ENCODE measurements at places on chromosomes 5 and 9. TPM values are rescaled to one million over a fixed set of nuclear protein-coding genes. Genes with fewer than 3 reads are reported as not detected.

- DNase-seq = peak; percentile 14
These were observed 518.2 kb downstream of the TLR4 start for GRCh38 chr9:118222375-118222774.

DNA sequence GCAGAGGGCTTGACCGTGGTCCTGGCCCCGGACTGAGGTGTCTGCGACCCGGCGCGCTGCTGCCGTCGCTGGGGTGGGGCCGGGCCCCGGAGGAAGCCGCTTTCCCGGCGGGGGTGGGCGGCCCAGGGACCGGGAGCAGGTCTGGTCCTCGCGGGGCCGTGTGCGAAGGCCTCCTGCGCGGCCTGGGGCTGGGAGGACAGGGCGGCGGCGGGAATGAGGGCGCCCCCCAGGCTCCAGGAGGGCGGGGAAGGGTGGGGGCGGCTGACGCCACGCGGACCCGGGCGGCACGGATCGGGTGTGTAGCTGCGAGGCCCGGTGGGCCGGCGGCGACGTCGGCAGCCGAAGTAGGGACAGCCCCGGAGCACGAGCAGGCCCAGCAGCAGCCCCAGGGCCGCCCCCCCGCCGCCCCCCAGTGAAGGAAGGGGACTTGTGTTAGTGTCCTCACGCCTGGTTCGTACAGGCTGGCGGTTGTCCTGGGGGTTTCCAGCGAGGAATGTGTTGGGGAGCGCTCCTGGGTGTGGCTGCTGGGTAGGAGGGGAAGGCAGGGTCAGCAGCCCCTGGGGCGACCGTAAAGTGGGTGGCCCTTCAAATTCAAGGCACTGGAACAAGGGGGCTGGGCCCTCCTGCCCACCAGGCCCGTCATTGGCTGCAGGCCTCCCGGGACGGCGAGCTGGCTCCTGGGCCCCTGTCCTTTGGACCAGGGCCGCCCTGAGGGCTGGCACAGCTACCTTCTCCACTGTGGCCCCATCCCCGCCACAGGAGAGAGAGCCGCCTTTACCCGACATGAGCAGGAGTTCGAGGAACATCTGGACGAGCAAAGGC, 597 bp upstream of the TMEM250 start:
- DNase-seq = no peak

GRCh38 chr5:142012186-142012785, 541 bp downstream of the GNPDA1 start:
- DNase-seq = no peak

DNA sequence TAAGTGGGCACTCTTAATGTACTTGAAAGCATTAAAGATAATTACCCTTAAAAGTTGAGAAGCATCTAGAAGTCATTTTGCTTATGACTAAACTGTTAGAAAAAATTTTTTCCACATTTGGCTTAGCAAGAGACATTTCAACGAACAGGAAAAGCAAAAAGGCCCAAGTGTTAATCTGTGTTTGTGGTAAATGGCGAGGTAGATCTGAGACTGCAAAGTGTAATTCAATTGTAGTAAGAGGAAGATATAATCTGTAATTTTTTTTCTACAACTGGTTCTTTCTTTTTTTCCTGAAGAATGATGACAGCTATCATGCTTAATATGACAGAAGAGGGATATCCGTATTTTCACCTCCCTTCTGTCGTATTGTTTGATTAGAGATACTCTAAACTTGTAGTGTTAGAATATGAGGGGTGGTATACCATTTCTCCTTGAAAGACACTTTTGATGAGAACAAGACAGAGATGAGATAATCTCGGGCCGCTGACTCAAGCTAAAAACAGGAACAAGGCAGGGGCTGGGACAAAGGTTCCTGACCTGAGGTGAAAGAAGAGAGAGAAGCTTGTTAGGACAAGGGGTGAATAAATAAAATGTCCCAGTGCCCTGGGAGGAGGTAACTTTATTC, 459.3 kb upstream of the ZNF608 start:
- no peak for DNase-seq

DNA sequence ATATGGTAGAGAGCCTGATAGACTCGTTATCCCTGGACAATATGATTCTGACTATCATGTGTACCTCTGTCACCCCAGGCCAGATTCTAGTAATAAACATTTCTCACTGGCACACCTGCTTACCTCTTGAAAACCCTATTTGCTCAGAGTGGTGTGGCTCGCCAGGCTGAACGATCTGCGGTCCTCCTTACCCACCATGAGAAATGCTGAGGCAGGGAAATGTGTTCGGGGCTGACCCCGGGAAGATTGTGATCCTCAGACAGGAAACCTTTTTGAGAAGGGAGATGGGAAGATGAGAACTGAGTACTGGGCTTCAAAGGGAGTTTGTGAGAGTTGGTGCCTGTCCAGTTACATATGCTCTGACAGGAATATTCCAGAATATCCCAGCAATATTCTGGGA, 10.7 kb upstream of the PRXL2C start:
- no peak for DNase-seq

DNA sequence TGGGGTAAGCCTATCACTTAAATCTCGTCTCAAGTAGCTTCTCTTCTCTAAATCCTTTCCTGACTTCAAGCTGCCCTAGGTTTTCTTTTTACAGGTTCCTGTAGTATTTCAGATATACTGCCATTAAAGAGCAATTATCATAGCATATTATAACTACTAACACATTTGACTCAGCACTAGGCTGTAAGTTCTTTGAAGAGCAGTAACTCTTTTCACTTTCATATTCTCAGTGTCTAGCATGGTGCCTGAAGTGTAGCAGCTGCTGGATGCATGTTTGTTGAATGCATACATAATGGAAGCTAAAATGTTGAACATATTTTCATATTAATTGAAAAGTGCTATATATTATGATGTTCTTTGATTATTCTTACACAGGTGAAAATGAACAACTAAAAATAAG, 22.5 kb downstream of the CCDC152 start:
- no peak for DNase-seq

The ANKRD18A gene
- not detected for total RNA-seq

The TAF11L5 gene
- not detected for total RNA-seq

The GNA14 gene
- total RNA-seq = 0.26 TPM

The GZMA gene
- total RNA-seq = not detected
